NCI-H187 treated with DMSO at 0.1 percent for 48 hours (cell line): ENCODE measurements at places on chromosomes 16 and 17.

- DNase-seq: no peak
Measured at GRCh38 chr16:53690771-53691170, 12.9 kb downstream of the RPGRIP1L start.

GRCh38 chr16:56614549-56614991, 6.2 kb downstream of the MT2A start:
- DNase-seq: no peak

DNA sequence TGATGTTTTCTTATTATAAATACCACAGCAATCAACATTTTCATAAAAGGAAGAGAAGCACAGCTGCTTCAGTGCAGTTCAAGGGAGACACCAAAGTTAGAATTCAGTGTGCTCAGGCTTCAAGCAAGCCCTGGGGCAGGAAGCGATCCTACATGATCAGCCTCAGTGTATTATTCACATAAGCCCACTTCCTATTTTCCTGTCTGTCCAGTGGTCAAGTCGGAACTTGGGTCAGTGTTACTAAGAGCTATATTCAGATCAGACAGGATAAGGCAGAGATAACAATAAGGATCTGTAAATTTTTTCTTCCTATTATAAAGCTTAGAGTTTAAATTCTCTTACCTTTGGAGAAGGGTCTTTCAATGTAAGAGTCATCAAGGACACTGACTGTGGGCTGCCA, 12.9 kb downstream of the HEATR6 start:
- no peak for DNase-seq

- no peak for DNase-seq
Measured at GRCh38 chr17:2336852-2337543, at the start of gene SGSM2. Gene SGSM2, plus strand, starts transcription at chr17:2337501. Its CDS starts 188 bp downstream, at chr17:2337689.

DNA sequence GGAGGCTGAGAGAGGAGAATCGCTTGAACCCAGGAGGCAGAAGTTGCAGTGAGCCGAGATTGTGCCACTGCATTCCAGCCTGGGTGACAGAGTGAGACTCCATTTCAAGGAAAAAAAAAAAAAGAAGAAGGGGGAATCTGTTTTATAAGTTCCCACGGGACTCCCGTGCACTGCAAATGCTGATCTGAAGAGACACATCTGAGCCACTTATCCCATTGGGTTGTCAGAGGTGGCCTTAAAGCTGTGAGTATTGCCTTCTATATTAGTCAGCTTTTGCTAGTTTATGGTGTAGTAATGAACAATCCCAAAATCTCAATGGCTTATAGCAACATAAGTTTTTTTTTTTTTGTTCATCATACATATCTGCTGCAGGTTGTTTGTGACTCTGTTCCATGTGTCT, 82.8 kb downstream of the MRM1 start:
- DNase-seq: no peak

GRCh38 chr17:72318131-72318530, 197.3 kb downstream of the SOX9 start:
- no peak for DNase-seq

DNA sequence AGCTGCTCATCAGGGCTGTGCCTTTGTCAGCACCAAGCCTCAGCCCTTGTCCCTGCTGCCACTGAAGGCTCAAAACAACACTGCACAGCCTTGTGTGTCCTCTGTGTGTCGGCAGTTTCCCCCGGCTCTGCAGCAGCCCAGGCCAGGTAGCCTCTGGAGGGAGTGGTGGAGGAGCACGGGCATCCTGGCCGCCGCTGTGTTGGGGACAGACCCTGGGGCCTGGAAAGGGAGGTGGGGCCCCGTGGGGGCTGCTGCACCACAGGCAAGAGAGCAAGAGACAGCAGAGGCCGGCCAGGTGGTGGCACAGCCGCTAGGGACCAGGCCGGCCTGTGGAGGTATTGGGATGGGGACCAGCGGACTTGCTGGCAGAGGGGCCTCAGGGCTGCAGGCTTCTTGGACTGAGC, 96.9 kb upstream of the ZNF750 start:
- no peak for DNase-seq

DNA sequence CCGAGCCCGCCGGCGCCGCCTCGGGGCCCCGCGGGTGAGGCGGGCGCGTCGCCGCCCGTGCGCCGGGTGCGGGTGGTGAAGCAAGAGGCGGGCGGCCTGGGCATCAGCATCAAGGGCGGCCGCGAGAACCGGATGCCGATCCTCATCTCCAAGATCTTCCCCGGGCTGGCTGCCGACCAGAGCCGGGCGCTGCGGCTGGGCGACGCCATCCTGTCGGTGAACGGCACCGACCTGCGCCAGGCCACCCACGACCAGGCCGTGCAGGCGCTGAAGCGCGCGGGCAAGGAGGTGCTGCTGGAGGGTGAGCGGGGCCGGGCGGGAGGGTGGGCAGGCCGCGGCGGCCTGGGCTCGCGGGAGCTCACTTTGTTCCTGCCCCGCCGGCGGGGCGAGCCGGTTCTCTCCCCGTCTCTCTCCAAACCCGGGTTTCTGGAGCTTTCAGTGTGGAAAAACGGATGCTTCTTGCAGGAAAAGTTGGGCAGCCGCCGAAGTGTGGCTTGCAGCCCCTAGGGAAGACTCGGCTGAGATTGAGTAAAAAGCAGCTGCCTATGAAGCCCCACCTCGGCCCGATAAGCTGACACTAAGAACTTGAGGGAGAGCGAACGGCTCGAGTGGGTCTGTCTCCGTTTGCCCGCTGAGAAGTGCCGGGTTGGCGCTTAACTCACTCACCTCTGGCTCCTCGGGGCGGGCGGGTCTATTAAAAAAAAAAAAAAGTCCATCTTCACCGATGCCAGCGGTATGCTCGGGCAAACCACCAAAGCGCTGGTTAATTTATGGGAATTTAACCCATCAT, 677 bp downstream of the SNTB2 start:
- no peak for DNase-seq

DNA sequence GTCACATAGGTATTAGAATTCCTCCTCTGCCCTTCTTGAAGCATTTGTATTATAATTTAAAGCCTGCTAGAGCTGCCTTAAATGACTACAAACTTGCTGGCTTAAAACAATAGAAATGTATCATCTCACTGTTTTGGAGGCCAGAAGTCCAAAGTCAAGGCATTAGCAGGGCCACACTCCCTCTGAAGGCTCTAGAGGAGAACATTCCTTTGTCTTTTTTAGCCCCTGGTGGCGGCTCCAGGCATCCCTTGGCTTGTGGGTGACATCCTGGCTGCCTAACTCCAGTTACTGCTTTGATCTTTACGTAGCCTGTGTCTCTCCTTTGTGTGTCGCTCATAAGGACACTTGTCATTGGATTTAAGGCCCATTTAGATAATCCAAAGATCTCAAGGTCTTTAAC, 186.6 kb upstream of the SALL1 start:
- DNase-seq: no peak

- no peak for DNase-seq
Measured at GRCh38 chr16:12150600-12150999, 174.1 kb downstream of the SNX29 start.

DNA sequence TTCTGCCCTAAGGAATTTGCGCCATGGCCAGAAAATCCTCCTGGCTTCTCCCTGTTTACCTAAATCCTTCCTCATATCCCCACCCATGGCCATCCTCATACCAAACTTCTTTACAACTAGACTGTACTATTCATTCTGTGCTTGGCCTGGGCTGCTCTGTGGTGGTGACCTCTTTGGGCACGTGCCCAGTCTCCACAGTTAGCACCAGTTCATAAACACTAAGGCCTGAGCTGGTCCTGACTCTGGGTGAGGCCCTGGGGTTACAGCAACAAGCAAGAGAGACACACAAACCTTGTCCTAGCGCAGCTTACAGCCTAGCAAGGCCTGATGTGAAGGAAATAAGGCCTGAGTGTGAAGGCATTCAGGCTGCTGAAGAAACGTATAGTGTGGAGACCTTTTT, 3.1 kb upstream of the ATXN7L3 start:
- no peak for DNase-seq

DNA sequence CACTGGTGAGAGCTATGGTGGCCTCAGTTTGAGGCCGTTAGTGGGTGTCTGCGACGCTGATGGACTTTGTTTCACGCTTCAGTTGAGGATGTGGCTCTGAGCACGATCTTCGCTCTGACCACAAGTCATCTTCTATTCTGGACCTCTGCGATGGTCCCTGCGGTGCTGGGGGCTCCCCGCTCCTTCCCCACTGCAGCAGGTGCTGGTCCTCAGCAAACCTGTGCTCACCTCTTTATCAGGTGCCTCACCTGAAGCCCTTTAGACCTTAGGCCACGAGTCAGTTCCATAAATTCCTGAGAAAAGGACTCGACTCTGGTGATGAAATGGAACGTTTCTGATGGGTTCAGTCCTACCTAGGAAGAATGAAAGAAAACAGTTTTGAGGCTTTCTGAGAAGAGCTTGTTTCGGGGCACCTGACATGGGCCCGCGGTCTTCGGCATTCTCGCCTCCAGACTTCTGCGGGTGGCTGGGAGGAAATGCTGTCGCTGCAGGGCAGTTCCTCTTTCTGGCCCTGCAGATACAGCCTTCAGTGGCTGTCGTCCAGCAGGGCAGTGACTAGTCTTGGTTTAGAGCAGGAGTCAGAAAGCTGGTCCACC, 4.7 kb downstream of the KCTD5 start:
- no peak for DNase-seq

- no peak for DNase-seq
Measured at GRCh38 chr17:58089111-58089510, 5.9 kb downstream of the DYNLL2 start.
